Type B pancreatic cell (in vitro differentiated cells): ENCODE measurements at places on chromosomes 1 and 21.

DNA sequence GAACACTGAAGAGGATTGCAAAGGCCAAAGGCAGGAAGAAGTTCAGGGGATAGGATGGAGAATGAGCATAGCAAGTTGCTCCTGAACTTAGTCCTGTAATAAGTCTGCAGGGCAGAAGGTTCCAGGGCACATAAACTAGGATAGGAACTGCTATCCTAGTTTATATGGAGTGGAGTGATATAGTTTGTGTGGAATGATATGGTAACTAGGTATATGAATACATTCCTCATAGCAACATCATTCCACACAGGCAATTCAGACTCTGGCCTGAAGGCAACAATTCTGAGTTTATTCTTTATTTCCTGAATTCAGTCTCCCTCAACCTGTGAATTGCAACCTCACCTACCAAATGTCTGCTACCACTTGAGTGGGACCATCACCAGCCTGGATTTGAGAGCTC, 154.9 kb upstream of the GREM2 start:
- no peak for DNase-seq

DNA sequence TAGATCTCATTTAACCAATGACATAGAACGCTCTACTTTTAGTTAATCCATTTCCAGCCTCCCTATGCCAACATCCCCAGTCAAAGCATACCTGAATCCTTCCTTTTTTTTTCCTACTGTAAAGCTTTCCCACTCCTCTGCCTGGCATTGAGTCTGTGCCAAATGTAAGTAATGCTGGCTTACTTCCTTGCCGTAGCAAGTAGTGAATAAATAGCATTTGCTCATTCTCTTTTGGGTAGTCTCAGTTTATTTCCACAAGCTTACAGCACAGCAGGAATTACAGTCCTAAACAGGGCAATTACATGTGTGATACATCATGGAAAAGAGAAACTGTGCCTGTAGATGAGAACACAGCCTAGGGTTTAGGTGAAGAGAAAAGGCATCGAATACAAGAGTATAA, 352.6 kb upstream of the NEGR1 start:
- DNase-seq = no peak

DNA sequence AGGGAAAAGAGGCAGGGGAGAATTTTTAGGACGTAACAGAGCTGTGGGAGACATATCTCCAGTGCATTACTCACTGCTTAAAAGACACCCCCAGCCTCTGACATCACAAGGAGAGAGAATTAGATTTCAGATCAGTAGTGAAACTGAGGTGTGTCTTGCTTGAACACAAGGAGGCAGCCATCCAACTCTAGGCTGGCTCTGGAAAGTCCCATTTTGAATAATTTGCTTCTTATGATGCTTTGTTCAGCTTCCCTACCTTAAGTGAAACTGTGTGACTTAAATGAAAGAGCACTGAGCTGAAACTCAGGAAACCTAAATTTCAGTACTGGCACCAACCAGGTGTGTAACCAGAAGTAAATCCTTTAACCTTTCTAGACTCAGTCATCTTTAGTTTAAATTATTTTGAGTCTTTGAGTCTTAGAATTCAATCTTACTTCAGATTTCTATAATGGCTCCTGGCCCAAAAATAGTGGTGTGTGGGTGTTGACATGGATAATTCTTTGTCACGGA, 251.6 kb upstream of the SGIP1 start:
- no peak for DNase-seq

GRCh38 chr1:156953571-156953970, 33.1 kb downstream of the LRRC71 start:
- no peak for DNase-seq

DNA sequence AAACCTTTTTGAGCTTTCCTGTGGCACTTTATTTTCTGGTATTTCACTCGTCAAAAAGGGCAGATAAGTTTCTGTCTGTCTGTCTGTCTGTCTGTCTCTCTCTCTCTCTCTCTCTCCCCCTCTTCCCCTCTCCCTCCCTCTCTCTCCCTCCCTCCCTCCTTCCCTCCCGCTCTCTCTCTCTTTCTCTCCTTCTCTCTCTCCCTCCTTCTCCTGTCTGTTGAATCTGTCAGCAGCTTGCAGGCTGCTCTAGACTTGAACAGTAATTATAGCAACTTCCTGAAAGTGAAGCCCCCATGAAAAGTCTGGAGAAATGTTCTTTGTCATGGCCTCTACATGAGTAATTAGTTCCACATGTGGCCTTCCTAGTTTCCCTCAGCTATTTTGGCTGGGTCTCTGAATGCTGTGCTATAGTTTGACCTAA, 275.2 kb upstream of the C1orf105 start:
- no peak for DNase-seq

DNA sequence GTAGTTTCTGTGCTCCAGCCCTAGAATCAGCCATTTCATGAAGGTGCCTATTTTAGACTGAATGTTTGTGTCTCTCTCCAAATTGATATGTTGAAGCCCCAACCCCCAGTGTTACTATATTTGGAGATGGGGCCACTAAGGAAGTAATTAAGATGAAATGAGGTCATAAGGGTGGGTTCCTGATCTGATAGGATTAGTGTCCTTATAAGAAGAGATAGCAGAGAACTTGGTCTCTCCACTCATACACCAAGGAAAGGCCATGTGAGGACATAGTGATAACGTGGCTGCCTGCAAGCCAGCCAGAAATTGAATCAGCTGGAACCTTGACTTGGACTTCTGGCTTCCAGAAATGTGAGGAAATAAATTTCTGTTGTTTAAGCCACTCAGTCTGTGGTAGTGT, 12.3 kb downstream of the RAVER2 start:
- DNase-seq = no peak

DNA sequence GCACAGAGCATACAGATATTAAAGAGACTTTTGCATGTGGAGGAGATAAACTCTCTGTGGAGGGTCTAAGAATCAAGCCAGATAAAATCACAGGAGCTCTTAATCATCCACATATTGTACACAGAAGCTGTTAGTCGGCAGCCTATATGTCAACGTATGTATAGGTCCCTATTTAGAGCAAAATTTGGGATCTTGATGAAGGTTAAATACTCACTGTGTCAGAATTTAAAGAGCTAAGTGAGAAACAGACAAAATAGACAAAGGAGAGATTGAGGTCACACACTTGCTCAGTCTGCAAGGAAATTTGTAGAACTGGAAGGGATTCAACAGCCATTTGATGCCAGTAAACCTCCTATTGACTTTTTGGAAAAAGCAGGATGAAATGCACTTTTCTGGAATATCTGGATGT, 4.1 kb upstream of the IRF2BP2 start:
- DNase-seq = no peak

GRCh38 chr1:17564458-17565393, 25.2 kb downstream of the ARHGEF10L start:
- no peak for DNase-seq

GRCh38 chr21:28871388-28872010, 121.2 kb downstream of the LTN1 start:
- no peak for DNase-seq
